ENCODE measurements at places on chromosomes 1 and 21.
A peak's percentile ranks its signal among the peaks of the same experiment; 100 is the strongest.

GRCh38 chr1:36572142-36572715 lies 89.5 kb upstream of the CSF3R start:
- no peak for DNase-seq

DNA sequence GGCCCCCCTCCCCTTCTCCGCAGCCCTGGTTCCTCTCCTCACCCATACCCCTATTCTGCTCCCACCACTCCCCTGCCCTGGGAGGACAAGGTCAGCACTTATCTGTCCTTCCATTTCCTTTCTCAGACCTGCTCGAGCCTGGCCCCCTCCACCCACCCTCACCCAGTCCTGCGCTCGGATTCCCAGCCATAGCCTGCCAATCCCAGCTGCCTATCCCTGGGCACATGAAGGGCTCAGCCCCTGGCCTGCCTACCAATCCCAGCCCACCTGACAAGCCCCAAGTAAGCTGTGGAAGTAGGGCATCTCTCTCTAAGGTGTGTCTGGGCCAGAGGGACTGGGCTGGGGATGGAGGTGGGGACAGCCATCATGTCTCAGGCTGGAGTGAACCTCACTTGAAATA lies 5.4 kb downstream of the BLACAT1 start:
- DNase-seq = no peak

GRCh38 chr21:31140025-31140424 lies 101.7 kb upstream of the KRTAP19-8 start:
- no peak for DNase-seq

GRCh38 chr1:226376300-226376699 lies 31.6 kb downstream of the PARP1 start:
- no peak for DNase-seq

- no peak for DNase-seq
These were observed 58.0 kb downstream of the MEGF6 start for GRCh38 chr1:3553166-3553939.

DNA sequence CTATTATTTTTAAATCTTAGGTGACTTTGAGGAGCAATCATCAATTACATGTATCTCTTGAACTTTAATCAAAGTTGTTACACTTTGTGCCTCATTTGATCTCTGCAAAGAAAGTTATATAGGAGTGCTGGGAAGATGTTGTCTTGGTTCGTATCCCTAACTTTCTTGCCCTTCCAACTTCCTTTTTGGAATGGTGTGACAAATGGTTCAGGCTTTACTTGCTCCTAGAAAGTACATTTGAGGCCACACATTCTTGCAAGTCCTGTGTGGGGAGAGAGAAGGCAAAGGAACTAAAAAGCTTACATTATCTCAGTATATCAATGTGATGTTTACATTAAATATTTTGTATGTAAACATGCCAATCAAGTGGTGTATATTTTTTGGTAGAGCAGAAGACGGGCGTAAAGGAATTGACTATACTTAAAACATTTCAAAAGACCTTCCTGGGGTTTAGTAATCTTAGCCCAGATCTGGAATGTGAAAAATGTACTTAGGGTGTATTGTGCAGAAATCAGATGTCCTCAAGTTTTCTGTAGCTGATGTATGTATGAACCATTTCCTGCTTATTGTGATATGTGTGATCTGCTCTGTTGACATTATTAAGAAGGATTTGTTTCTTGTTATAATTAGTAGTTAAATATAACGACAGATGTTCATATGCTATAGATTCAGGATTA lies 59.2 kb downstream of the USP25 start:
- peak; percentile 42 for DNase-seq

- DNase-seq = no peak
These were observed 19.8 kb upstream of the PRDM16 start for GRCh38 chr1:3049164-3049563.

Measured in renal cortical epithelial cell (primary cell).